ENCODE measurements at places on chromosomes 5 and 9. TPM values are rescaled to one million over a fixed set of nuclear protein-coding genes. Genes with fewer than 3 reads are reported as not detected.

DNA sequence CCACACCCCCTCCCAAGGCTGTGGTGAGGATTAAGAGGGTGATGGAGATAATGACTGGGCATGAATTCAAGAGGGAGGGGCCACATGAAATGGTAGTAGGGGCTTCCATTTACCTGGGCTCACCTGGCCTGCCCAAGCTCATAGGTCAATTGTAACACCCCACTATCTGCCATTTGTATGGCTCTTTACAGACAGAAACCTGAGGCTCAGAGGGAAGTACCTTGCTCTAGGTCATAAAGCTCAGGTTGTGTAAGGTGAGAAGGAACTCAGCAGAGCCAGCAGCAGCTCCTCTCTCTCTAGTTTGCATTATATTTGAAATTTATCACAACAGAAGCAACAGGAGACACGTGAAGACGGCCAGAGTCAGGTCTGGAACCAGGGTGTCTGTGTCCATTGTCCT is 133.4 kb upstream of the ALDH1B1 start:
- H3K4me3 ChIP-seq: no peak overlapping the region
- H3K4me1 ChIP-seq: no peaks in the 10 kb centered on the region
- H3K36me3 ChIP-seq: no peaks in the 10 kb centered on the region
- 0 out of 2 replicates have a peak, but pooled peaks cover 3% of the 10 kb centered on the region for H3K27me3 ChIP-seq

SCGB3A2 gene
- 47.1 TPM for polyA plus RNA-seq

CDO1 gene
- polyA plus RNA-seq: 47.1 TPM

DNA sequence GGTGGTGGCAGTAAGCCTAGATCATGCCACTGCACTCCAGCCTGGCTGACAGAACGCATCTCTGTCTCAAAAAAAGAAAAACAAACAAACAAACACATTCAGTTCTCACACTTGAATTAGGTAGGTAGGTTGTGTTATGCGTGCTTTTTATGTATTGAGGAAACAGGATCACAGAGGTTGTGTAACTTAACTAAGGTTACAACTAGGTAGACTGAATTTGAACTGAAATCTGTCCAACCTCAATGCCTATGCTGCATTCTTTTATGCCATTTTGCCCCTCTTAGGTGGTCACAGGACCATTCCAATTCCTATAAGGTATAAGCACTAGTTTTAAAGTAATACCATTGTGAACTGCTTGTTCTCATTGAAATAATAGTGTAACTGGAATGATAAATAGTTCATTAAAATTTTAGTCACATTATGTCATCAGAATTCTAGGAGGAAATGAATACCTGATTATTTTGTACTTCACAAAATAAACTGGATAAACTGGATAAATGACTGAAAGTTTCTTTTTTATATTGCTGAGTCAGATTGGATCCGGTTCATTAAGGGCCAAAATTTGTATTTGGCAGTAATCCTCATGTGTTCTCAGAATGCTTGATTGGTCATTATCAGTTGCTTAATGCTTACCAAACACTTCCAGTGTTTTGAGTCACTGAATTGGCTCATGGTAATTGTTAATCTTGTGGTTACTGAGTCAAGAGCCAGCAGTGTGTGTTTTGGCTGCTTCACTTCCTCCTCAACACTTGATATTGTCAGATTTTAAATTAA is 7.1 kb downstream of the UBAP1 start:
- H3K27ac ChIP-seq: no peak overlapping the region
- DNase-seq: no peak
- H3K4me3 ChIP-seq: no peak overlapping the region
- no peaks in the 10 kb centered on the region for H3K36me3 ChIP-seq
- H3K27me3 ChIP-seq: no peaks in the 10 kb centered on the region
- no peaks in the 10 kb centered on the region for H3K4me1 ChIP-seq

SLC4A9 gene
- 0.24 TPM for polyA plus RNA-seq

DNA sequence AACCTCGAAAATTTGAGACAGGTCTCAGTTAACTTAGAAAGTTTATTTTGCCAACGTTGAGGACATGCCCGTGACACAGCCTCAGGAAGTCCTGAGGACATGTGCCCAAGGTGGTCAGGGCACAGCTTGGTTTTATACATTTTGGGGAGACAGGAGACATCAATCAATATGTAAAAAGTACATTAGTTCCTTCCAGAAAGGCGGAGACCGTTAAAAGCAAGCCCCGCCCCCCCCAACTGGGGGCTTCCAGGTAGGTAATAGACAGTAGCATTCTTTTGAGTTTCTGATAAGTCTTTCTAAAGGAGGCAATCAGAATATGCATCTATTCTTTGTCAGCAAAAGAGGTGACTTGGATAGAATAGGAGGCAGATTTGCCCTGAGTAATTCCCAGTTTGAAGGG is 599 bp upstream of the MOCS2 start:
- H3K36me3 ChIP-seq: no peaks in the 10 kb centered on the region
- H3K4me3 ChIP-seq: peak overlapping the region; percentile 61
- DNase-seq: no peak
- H3K27ac ChIP-seq: no peak overlapping the region
- no peaks in the 10 kb centered on the region for H3K4me1 ChIP-seq
